ENCODE measurements at places on chromosomes 3 and 15. TPM values are rescaled to one million over a fixed set of nuclear protein-coding genes. Genes with fewer than 3 reads are reported as not detected.
A peak's percentile ranks its signal among the peaks of the same experiment; 100 is the strongest.

DNA sequence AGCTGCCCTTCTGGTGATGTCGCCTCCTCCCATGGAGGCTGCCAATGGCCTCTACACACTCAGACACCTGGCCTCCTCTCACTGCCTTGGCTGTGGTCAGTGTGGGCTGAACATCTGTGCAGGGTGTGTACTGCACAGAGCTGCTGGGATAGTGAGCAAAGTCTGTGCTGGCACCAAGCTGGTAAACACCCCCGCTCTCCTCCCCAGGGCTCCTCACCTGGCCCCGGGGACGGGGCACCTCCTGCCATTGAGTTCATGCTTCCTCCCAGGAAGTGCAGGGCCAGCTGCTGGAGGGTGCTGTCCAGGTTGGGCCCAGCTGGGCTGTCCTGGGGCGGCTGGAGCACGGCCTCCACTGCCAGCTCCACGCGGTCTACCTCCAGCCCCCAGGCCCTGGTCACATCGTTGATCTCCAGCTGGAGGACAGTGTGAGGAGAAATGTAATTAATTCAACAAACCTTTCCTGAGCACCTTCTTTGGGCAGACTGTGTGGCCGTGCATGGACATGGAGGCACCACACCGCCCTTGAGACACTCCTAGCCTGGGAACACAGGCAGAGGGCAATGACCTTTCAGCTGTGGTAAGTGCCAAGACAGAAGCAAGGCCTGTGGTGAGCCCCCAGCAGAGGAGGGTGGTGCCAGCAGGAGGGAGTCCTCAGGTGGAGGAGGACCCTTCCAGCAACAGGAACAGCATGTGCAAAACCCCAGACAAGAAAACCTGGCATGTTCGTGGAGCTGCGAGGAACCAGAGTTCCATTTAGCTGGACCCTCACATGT, 6.8 kb downstream of the STOML1 start:
- no peaks in the 10 kb centered on the region for H3K27me3 ChIP-seq
- H3K4me3 ChIP-seq = no peak overlapping the region
- peaks cover 63% of the 10 kb centered on the region for H3K4me1 ChIP-seq
- DNase-seq = no peak
- H3K27ac ChIP-seq = peak overlapping the region; percentile 91

GRCh38 chr3:142213298-142213697, 12.1 kb downstream of the GK5 start:
- H3K27ac ChIP-seq = peak overlapping the region; percentile 33
- peaks cover 76% of the 10 kb centered on the region for H3K4me1 ChIP-seq
- peaks cover 5% of the 10 kb centered on the region for H3K36me3 ChIP-seq
- H3K27me3 ChIP-seq = no peaks in the 10 kb centered on the region
- DNase-seq = no peak

DNA sequence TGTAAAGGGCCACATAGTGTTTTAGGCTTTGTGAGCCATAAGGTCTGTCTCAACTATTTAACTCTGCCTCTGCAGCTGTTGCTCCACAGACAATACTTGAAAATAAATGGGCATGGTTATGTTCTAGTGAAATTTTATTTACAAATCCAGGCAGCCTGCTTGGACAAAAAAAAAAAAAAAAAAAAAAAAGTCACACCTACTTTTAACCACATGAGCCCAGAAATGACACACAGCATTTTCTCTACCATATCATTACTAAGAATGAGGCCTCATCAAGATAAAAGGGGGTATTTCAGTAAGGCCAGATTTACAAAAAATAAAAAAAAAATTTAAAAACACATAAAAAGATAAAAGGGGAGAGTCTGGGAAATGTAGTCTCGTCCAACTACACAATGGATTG, 1.7 kb upstream of the NGLY1 start:
- no peak overlapping the region for H3K4me3 ChIP-seq
- no peaks in the 10 kb centered on the region for H3K27me3 ChIP-seq
- H3K27ac ChIP-seq = no peak overlapping the region
- no peak for DNase-seq

DNA sequence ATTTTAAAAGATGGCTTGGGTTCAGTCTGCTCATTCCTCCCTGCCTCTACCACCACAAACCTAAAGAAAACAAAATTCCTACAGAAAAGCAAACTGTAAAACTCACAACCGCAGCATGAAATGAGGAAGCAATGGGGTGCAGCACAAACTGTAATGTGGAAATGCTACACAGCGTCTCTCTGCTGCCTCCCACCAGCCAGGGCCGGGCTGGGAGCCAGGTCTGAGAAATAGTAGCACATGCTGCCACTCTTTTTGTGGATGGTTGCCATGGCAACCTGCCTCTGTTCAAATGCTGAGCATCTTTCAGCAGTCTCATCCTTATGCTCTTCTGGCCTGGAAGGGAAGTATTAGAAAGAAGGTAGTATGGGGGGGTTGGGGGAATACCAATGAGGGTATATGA, 55.4 kb downstream of the EOMES start:
- no peak overlapping the region for H3K4me3 ChIP-seq
- H3K27ac ChIP-seq = no peak overlapping the region
- no peaks in the 10 kb centered on the region for H3K27me3 ChIP-seq
- no peak for DNase-seq
- no peaks in the 10 kb centered on the region for H3K4me1 ChIP-seq

GRCh38 chr3:163722405-163722804, 1355.9 kb downstream of the SI start:
- H3K4me1 ChIP-seq = no peaks in the 10 kb centered on the region
- no peaks in the 10 kb centered on the region for H3K27me3 ChIP-seq
- H3K4me3 ChIP-seq = no peak overlapping the region
- DNase-seq = no peak
- H3K27ac ChIP-seq = no peak overlapping the region

DNA sequence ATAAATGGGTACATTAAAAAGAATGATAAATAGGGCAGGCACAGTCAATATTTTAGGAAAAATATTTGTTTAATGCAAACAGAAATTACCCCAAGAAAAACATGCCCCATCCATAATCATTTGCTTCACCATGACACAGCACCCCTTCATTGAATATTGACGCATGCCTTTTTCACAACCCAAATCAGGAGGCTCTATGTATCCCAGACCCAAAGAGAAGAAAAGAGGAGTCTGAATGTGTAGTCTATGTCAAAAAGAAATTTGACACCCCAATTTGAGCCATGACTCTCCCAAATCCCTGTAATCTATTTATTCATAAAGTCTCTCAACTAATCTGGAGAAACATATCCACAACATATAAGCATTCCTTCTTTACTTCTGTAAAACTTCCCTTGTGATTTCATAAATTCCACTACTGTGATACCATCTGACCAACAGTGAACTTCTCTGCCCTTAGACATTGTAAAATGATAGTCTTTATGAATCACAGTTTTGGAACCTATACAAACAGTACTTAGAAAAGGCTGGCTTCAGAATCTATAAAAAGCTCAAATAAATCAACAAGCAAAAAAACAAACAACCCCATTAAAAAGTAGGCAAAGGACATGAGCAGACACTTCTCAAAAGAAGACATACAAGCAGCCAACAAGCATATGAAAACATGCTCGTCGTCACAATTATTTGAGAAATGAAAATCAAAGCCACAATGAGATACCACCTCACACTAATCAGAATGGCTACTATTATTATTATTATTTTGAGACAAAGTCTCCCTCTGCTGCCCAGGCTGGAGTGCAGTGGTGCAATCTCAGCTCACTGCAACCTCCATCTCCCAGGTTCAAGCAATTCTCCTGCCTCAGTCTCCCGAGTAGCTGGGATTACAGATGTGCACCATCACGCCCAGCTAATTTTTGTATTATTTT, 53.4 kb upstream of the XRN1 start:
- no peak overlapping the region for H3K4me3 ChIP-seq
- no peak for DNase-seq
- H3K27me3 ChIP-seq = no peaks in the 10 kb centered on the region
- H3K27ac ChIP-seq = no peak overlapping the region
- peaks cover 5% of the 10 kb centered on the region for H3K4me1 ChIP-seq
- H3K36me3 ChIP-seq = peaks cover 7% of the 10 kb centered on the region

GRCh38 chr3:127612966-127613365, 14.8 kb downstream of the MCM2 start:
- no peak overlapping the region for H3K27ac ChIP-seq
- no peak for DNase-seq
- H3K4me1 ChIP-seq = peaks cover 11% of the 10 kb centered on the region
- no peak overlapping the region for H3K4me3 ChIP-seq

The KLHL40 gene
- not detected for total RNA-seq

DNA sequence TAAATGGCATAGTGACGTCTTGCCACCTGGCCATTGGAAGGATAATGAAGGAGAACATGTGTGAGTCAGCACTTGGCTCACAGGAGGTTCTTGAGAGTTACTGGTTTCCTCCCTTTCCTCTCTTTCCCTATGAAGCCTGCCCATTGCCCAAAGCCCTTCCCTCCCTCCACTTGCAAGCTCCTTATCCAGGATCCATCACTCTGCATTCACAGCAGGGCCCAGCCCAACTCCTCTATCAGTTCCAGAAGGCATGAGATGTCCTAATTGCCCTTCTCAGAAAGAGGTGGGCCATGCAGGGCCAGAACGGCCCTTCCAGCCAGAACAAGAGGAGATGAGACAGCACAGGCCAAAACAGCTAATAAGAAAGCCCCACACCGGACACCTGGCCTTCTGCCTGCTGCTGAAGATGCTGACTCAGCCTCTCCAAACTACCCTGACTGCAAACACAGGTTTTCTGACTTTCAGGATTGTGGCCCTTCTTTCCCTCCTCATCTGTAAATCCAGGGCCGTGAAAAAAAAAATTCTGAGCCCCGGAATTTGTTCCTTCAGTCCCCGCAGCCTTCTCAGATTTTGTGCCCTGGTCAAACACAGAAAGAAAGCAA, 29.7 kb downstream of the HAPLN3 start:
- H3K27ac ChIP-seq = no peak overlapping the region
- H3K27me3 ChIP-seq = no peaks in the 10 kb centered on the region
- H3K4me3 ChIP-seq = no peak overlapping the region
- H3K36me3 ChIP-seq = no peaks in the 10 kb centered on the region
- no peak for DNase-seq
- no peaks in the 10 kb centered on the region for H3K4me1 ChIP-seq

GRCh38 chr3:13506680-13507079, 26.6 kb downstream of the HDAC11 start:
- H3K27ac ChIP-seq = no peak overlapping the region
- no peak overlapping the region for H3K4me3 ChIP-seq
- H3K27me3 ChIP-seq = no peaks in the 10 kb centered on the region
- no peak for DNase-seq
- H3K36me3 ChIP-seq = peaks cover 12% of the 10 kb centered on the region

DNA sequence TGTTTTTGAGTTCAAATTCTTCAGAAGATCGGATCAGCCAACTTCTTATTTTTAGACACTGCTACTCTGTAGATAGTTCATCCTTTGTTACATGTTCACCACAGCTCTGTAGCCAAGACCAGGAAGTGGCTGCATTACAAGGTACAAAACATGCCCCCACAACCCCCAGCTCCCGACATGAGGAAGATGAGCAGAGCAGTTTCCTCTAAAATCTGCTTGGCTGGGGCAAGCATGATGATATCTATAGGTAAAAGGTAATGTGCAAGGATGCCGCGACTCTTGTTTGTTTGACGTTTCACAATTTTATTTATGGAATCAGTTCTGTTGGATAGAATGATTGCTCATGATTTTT, 126.5 kb upstream of the GRM7 start:
- DNase-seq = no peak
- H3K27ac ChIP-seq = no peak overlapping the region
- H3K4me3 ChIP-seq = no peak overlapping the region
- H3K4me1 ChIP-seq = no peaks in the 10 kb centered on the region

DNA sequence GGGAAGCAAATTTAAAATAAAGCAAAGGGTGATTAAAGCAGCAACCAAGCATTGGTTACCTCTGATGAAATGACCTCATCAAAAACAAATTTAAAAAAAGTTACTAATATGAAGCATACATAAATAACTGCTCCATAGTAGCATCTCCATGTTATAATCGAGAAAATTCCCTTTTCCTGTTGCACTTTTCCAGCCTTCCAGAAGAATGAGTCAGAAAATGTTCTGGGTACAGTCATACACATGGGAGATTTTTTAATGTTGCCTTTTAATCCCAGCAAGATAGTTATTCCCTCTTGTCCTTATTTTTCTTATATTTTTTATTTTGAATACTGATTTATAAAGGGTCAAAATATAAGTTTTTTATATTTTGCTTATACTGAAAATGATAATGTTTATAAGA, 2.6 kb upstream of the TMCO5A start:
- H3K4me1 ChIP-seq = no peaks in the 10 kb centered on the region
- no peaks in the 10 kb centered on the region for H3K36me3 ChIP-seq
- H3K27ac ChIP-seq = no peak overlapping the region
- no peaks in the 10 kb centered on the region for H3K27me3 ChIP-seq
- H3K4me3 ChIP-seq = no peak overlapping the region

DNA sequence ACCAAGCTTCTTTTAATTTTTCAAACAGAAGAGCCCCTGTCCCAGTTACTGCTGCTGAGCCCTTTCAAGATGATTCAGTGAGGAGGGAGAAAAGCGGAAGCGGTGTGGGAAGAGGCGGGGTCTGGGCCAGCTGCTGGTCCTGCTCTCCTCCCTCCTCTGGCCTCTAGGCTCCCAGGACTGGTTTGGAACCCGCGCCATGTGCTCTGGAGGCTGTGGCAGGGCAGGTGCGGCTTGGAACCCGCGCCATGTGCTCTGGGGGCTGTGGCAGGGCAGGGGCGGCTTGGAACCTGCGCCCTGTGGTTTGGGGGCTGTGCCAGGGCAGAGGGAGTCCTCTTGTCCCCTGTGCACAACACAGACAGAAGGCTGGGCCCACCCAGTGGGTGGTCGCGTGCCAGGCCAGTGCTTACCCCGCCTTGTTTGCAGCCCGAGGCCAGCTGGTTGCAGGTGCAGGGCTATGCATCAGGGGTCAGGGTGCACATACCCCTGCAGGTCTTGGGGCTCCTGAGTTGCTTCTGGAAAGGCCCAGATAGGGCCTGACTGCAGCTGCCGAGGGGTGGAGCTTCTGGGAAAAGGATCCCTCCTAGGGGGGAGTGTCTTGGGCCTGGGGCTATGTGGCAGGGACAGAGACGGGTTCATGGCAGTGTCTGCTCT, 12.2 kb downstream of the ALG1L2 start:
- H3K36me3 ChIP-seq = no peaks in the 10 kb centered on the region
- no peak overlapping the region for H3K4me3 ChIP-seq
- no peak for DNase-seq
- H3K27ac ChIP-seq = no peak overlapping the region
- no peaks in the 10 kb centered on the region for H3K27me3 ChIP-seq
